ENCODE measurements at places on chromosomes 11 and 22.

DNA sequence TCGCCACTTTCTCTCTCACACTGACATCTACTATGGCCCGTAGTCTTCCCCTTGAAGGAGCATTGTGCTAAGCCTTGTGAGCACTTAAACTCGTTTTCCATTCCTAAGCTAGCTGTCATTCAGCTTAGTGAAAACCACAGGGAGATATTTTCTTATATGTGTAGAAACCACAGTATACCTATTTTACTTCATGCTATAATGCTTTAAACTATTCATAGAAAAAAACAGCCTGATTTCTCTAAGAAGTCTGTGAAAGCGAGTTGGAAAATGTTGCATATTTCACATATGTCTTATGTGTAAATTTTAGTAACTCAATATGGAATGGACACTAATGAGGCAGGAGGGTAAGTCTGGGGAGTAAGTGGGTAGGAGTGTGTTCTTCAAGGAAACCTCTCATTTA lies 194.3 kb upstream of the CTSC start:
- no peak for DNase-seq

DNA sequence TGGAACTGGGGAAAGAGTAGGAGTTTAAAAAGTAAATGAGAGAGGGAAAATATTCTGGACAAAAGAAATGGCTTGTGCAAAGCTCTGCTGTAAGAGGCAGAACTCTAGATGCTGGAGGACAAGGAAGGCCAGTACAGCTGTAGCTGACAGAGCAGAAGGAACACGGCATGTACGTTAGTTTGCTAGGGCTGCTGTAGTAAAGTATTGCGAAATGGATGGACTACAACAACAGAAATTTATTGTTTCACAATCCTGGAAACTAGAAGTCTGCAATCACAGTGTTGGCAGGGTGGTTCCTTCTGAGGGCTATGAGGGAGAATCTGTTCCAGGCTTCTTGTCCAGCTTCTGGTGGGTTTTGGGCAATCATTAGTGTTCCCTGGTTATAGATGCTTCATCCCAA lies 454.4 kb downstream of the NTM start:
- DNase-seq = no peak

DNA sequence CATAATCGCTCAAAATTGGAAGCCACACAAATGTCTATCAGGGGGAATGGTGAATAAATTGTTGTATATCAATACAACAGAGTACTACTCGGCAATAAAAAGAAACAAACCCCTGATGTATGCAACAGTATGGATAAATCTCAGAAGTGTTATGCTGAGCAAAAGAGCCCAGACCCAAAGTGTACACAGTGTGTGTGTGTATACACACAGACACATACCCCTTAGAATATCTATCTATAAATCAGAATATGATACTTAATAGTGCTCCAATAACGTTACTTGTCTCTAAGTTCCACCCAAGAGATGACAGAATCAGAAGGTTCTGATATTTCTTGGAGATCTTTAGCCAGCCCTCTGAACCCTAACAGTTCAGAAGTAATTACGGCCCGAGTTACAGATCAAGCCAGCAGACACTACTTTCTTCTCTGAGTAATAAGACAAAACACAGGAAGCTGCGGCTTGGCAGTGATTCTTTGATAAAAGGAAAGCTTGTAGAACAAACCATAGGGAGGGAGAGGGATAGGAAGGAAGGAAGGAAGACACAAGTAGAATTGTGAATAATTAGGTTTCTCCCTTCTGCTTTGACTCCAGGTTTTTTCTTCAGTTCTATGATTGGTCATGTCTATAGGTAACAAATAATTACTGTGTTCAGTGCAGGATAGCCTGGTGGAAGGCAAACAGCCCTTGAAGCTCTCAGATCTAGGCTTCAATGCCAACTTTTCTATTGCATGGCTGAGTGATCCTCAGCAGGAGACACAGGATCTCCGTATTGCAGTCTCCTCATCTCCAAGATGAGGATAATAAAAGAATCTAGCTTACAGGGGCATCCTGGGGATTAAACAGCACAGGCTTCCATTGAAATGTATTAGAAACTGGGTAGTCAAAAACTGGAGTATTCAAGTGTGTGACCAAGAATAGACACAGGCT lies 75.6 kb upstream of the TEAD1 start:
- peak; percentile 87 for DNase-seq

DNA sequence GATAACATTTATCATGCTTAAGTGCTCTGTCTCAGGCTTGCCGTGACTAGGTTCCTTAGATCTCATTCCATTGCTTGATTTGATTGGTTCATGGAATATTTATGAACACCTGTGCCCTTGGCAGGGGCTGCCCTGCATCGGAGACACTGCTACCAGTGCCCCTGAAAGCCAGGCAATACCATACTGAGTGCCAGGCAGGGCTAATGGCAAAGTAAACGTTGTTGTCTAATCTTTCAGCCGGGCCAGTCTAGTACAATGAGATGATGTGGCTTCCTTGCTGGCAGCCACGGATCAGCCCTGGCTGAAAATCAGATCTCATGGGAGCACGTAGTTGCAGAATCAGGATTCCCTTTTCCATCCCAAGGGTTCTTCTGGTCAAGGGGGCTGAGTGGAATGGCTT lies 5.0 kb upstream of the PGA3 start:
- no peak for DNase-seq

GRCh38 chr11:73168925-73169579 lies 26.9 kb upstream of the FCHSD2 start:
- no peak for DNase-seq

DNA sequence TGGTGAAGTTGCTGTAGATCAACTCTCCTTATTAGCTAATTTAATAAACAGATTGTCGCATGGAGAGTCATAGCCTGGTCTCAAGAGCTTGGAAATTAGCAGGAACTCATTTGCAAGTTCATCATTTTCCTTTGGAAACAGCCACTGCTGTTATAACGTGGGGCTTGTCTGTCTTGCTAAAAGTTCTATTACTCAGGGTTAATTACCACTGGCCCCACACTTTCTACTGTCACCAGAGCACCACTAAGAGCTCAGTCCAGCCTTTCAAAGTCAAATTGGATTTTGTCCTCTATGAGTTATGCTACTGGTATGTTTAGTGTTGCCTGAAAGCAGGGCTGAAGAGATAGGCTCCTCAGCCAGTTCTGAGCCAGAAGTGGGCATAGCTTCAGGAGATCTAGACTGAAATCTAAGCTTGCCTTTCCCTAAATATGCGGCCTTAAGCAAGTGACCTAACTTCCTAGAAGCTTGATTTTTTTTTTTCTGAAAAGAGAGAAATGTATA lies 292.2 kb downstream of the INSC start:
- DNase-seq = no peak

- no peak for DNase-seq
Measured at GRCh38 chr11:71557257-71557656, 8.1 kb upstream of the KRTAP5-10 start.

- no peak for DNase-seq
Measured at GRCh38 chr11:68938816-68939582, 35.3 kb downstream of the IGHMBP2 start.

DNA sequence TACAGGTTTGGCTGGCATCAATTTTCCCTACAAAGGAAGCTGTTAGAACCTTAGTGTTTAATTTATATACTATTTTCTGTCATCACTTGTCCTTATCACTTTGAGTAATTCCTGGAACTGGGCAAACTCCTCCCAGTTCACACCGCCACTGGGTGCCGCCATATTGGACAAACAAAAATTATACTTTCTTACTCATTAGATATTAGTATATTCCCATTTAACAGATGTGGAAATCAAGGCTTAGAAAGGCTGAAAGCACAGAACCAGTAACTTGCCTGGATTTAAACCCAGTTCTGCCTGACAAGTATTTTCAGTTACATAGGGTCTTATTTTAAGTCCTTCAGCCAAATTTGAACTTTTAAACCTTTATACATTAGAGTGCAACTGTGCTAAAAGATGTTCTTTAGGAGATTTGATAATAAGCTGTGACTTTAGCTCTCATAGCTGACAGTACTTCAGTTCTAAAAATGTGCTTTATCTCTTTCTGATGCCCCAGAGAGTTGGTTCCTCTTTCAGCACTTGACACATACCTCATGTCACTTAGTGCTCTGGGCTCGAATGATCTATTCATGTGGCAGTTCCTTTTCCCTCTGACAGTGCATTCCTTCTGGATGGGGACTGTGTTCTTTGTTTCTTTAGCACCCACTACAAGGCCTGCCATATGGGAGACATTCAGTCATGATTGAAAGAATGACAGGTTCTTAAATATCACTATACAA lies 25.4 kb downstream of the COA4 start:
- no peak for DNase-seq

- DNase-seq = no peak
Measured at GRCh38 chr11:88293931-88294330, 43.6 kb downstream of the CTSC start.

- peak; percentile 13 for DNase-seq
Measured at GRCh38 chr11:6855971-6856541, 6.8 kb upstream of the OR10A2 start.

GRCh38 chr11:126136507-126136906 lies 73.8 kb upstream of the CDON start:
- no peak for DNase-seq

DNA sequence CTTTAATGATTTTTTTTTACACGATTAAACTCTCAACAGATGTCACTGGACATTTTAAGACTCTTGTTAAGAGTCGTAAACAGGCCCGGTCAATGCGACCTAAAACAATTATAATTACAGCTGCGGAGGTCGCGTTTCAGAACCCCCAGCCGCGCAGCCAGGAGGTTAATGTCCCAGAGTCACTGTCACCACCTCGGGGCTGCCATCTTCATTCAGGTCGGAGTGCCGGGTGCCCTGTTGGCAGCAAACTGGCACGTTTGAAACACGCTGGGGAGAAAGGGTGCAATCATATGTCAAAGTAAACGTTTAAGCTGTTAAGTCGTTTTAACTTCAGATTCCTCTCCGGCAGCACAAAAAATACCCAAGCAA lies 711 bp upstream of the PHF21B start:
- DNase-seq = no peak

DNA sequence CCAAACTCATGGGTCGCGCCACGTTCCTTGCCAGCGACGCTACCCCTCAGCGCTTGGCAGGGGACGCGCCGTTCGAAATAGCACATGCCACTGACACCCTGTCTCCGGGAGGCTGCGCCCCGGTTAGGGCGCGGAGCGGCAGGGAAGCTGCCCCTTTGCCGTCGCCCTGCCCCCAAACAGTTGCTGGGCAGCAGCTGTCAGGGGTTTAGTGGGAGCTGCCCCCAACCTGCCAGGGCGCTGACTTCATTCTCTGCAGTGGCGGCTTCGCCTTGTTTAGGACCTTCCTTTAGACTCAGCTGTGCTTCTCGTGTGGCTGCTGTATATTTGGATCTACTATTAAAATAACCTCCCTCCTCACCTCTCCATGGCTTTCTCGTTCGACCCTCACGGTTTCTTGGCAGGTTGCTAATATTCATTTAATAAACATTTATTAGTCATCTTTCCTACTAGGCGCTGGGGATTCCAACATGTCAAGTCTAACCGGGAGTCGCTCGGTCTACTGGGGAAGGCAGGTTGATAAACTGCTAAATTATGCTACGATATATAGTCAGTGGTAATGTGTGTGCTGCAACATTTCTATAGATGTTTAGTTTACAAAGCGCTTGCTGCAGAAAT lies 782 bp downstream of the TMEM109 start:
- peak; percentile 12 for DNase-seq

GRCh38 chr11:68750195-68751003 lies 921 bp downstream of the TESMIN start:
- DNase-seq = no peak

- peak; percentile 50 for DNase-seq
Measured at GRCh38 chr11:16925561-16926065, 88.6 kb downstream of the PLEKHA7 start.

- no peak for DNase-seq
Measured at GRCh38 chr22:48984639-48985038, 843.0 kb downstream of the BRD1 start.

DNA sequence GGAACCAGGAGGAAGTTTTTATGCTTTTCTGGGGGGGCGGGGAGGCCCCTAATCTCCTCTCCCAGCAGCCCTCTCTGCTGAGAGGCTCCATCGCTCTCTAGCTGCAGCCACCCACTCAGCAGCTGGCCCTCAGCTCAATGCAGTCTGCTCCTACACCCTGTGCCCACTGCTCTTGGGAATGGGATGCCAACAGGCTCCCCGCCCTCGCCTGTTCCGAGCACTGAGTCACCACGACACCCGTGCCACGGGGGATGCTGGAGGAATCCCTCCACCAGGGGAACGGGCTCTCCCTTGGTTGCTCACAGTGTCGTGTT lies 23.5 kb upstream of the SUSD2 start:
- no peak for DNase-seq

GRCh38 chr11:47912843-47913437 lies 64.8 kb upstream of the NUP160 start:
- no peak for DNase-seq

DNA sequence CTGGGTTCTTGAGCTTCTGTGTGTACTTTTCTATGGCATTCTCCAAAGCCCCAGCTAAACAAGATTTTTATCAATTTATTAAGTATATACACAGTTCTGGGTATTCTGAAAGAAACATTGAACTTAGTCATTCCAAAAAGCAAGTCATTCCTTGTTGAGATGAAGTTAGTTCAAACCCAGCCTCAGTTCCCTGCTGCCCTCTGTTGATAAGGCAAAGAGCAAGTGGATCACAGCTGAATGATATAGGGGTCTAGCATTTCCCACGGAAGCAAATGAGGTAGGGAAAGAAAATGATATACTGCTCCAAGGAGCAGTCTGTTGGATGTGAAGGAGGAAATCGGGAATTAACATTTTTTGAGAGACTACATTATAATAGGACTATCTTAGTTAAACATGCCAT lies 841.8 kb upstream of the TENM4 start:
- DNase-seq = no peak

DNA sequence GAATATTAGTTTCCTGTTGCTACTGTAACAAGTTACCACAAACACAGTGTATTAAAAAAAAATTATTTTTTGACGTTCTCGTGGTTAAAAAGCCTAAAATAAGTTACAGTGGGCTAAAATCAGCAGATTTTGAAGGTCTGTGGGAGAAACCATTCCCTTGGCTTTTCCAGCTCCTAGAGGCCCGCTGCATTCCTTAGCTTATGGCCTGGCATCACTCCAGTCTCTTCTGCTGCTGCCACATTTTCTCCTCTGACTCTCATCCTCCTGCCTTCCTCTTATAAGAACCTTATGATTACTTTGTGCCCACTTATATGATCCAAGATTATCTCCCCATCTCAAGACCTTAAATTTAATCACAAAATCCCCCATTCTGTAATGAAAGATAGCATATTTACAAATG lies 392.7 kb downstream of the GUCY1A2 start:
- no peak for DNase-seq

DNA sequence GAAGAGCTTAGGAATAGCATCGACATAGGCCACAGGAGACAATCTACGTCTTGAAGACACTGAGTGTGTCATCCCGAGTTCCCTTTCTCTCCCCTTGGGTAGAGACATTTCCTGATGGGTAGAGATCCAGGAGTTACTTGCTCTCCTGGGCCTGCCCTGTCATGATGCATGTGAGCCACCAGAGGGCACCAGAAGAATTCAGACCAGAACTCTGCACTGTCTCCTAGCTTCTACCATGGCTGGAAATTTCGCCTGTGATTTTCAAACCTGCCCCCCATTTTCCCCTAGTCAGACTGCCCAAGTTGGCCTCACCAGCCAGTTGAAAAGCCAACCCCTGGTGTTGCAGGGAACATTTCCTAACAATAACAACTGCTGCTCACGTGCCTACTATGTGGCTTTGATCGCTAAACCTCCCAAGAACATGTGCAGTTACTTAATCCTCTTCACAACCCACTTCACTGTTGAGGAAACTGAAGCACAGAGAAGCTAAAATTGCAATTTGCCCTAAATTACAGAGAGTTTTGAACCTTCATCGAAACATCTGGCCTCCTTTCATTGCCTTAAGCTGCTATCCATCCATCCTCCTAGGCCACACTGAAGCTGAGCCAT lies 47.2 kb downstream of the C11orf58 start:
- peak; percentile 73 for DNase-seq

- no peak for DNase-seq
Measured at GRCh38 chr11:44970293-44970692, 19.6 kb upstream of the TP53I11 start.
